ENCODE measurements at places on chromosomes 7 and 10. TPM values are rescaled to one million over a fixed set of nuclear protein-coding genes. Genes with fewer than 3 reads are reported as not detected.

NANOS1 gene
- 3.8 TPM for total RNA-seq

DNA sequence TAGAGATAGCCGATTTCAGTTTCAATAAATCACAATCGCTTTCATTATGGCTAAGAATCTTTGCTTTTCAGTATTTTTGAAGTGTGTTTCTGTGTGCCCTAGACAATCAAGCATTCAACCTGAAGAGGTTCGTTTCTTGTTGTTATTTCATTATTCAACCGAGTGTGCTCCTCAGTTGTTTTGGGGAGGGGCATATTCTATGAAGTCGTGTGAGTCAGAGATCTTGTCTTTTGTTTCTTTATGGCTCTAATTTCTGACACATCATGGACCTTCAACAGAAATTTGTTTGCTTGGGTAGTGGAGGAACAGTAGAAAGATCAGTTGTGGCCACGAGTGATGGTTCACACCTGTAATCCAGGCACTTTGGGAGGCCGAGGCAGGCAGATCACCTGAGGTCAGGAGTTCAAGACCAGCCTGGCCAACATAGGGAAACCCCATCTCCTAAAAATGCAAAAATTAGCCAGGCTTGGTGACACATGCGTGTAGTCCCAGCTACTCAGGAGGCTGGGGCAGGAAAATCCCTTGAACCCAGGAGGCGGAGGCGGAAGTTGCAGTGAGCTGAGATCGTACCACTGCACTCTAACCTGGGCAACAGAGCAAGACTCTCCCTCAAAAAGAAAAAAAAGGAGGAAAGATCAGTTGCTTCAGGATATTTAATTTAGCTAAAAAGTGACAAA lies 38.3 kb downstream of the C1QL3 start:
- H3K27me3 ChIP-seq = no peaks in the 10 kb centered on the region
- H3K36me3 ChIP-seq = no peaks in the 10 kb centered on the region
- no peak overlapping the region for H3K4me3 ChIP-seq

DNA sequence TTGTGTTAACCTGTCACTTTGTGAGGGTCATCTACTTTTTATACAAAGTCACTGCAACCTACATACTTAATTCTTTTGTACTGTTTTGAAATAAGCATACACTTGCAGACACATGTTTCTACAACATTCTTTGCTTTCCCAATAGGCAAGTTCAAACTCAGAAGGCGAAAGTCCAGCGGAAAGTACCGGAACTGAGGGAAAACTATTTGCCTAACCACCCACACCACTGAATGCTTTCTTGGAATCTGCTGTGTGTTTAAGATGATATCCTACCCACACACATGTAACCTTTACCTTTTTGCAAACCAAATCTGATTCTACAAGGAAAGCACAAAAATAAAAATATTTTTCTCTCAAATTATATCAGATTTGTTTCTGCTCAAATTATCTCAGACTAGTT lies 139.4 kb upstream of the AGR3 start:
- H3K4me3 ChIP-seq = no peak overlapping the region
- peaks cover 23% of the 10 kb centered on the region for H3K4me1 ChIP-seq
- no peaks in the 10 kb centered on the region for H3K27me3 ChIP-seq
- H3K27ac ChIP-seq = no peak overlapping the region

DNA sequence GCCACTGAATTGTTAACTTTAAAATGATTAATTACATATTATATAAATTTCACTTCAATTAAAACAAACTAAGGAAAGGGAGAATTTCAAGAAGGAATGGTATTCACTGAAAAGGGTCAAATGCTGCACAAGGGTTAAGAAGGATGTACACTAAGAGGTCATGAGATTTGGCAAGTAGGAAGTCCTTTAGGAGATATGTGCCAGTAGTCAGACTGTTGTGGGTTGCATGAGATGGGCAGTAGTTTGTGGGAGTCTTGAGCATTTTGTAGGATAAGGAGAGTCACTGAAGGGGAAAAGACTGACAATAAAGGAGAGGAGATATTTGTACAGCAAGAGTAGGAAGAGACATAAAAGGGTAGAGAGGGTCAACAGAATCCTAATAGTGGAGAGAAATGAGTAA lies 12.4 kb upstream of the PTPN12 start:
- H3K27ac ChIP-seq = no peak overlapping the region
- DNase-seq = no peak
- no peaks in the 10 kb centered on the region for H3K36me3 ChIP-seq

DNA sequence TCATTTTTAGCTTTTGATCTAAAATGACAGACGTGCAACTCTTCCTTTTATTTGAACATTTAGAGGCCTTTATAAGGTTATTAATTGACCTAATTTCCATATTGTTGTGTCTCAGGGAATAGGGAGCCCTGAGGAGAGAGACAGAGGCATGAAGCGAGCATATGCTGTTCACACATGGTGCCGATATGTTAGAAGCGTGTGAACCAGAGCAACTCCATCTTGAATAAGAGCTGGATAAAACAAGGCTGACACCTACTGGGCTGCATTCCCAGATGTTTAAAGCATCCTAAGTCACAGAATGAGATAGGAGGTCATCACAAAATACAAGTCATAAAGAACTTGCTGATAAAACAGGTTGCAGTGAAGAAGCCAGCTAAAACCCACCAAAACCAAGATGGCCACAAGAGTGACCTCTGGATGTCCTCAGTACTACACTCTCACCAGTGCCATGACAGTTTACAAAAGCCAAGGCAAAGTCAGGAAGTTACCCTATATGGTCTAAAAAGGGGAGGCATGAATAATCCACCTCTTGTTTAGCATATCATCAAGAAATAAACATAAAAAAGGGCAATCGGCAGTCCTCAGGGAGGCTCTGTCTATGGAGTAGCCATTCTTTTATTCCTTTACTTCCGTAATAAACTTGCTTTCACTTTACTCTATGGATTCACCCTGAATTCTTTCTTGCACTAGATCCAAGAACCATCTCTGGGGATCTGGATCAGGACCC lies 80.1 kb downstream of the SEC61G start:
- H3K36me3 ChIP-seq = no peaks in the 10 kb centered on the region
- DNase-seq = no peak
- H3K27ac ChIP-seq = no peak overlapping the region
- H3K27me3 ChIP-seq = peaks cover 40% of the 10 kb centered on the region

DNA sequence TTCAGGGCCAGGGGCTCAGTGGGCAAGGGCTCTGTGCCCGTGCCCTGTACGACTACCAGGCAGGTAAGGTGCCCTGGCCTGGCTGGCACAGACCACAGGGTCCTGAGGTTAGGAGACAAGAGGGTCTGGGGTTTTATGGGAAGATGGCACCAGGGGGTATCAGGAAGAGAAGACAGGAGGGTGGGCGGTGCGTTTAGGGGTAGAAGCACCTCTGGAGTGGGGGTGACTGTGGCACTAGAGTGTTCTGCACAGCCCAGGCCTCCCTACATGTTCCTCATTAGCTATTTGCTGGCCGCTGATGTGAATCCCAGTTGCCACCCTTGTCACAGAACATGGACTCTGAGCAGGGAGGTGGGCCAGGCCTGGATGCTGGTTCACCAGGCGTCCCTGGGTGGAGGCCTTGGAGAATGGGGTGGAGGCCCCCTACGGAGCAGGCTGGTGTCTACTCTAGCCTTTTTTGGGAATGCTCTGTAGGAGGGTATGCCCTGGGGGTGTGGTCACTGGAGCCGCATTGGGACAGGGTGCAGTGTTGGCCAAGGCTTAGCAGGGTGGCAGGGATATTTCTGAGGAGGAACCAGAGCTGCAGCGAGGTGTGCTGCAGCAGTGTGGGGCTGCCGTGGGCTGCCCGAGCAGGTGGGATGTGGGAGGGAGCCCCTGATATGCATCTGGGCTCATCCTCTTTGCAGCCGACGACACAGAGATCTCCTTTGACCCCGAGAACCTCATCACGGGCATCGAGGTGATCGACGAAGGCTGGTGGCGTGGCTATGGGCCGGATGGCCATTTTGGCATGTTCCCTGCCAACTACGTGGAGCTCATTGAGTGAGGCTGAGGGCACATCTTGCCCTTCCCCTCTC lies 5.0 kb downstream of the PGAM2 start:
- H3K4me1 ChIP-seq = peaks cover 9% of the 10 kb centered on the region
- H3K27me3 ChIP-seq = no peaks in the 10 kb centered on the region
- DNase-seq = peak; percentile 64

DNA sequence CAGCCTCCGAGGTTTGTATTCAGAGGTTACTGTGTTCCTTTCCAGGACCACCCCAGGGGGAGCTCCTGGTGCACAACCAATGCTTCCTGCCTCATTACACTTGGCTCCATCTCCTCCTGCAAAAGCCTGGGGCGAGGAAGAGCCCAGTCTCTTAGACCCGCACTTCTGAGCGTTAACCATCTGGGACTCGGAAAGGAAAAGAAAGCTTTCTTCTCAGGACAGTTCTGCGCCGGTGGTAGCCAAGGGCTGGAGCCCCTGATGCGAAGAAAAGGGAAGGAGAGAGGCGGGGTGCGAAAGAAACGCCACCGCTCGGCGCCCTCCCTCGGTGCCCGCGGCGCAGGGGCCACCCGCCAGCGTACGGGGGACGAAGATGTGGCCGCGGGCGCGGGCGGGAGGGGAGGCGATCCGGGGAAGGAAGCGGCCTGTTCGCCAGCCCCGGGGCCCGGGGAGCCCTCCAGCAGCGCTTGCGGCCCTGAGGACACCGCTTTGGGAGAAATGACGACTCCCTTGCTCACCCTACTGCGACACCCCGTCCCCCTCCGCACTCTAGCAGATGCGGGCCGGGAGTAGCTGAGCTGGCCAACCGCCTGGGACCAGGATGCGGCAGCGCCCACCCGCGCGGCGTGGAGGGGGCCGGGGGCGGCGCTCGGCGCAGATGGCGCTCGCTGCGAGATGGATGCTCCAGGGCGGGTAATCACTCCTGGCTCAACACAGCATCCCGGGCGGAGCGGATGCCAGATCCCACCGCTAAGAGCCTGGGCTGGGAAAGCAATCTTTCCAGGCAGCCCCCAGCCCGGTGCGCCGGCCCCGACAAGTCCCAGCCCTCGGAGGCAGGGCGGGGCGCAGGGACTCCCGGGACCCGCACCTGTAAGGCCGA lies 1.3 kb downstream of the NRCAM start:
- DNase-seq = no peak
- no peaks in the 10 kb centered on the region for H3K36me3 ChIP-seq
- peak overlapping the region; percentile 25 for H3K27ac ChIP-seq
- H3K4me1 ChIP-seq = peaks cover 12% of the 10 kb centered on the region

Data from chondrocyte (in vitro differentiated cells).